ENCODE measurements at places on chromosomes 1 and 21. TPM values are rescaled to one million over a fixed set of nuclear protein-coding genes. Genes with fewer than 3 reads are reported as not detected.

DNA sequence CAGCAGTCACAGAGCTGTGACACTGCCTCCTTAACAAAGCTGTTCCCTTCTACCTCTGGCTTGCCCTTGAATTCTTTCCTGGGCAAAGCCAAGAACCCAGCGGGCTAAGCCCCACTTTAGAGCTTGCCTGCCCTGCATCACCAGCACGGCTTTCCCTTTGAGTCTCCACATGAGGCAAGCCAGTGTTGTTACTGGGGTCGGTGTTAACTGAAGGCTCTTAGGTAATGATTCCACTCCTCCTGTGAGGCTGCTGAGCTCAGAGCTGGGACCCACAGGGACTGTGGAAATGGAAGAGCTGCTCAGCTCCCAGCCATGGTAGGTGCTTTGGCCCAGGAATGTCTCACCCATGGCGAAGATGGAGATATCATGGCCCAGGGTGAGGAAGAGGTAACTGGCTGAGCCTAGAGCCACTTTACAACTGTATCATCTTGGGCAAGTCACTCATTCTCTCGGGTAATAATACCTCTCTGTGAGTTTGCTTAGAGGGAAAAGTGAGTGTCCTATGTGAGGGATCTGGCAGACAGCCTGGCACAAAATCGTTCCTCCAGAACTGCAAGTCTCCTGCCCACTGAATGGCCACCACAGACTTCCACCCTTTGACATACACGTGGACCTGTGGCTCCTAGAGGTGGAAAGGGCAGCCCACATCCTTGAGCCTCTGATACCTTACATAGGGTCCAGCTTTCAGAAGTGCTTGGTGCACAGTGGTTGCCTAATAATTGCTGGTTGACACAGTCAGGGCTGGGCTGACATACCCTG, 654.1 kb downstream of the PTPRU start:
- no peak for DNase-seq

DNA sequence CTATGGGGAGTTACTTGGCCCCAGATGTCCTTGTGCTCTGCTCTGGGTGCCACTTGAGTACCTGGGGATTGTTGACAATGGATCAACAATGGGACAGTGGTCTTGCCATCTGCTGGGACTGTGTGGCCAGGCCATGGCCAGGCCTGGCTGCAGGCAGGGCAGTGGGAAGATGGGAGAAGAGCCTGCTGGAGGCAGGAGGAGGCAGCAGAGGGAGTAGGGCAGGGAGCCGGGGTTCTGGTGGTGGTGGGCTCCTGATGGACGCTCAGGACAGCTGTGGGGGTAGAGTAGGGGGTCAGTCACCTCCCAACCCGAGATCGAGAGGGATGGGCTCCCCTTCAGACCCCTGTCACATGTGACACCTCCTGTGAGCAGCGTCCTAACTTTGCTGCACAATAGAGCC, 81.0 kb downstream of the ARHGEF10L start:
- DNase-seq: no peak

ELAPOR1 gene
- 1.7 TPM for total RNA-seq

- DNase-seq: no peak
Observed at GRCh38 chr1:107879346-107879745, 85.6 kb downstream of the VAV3 start.

DNA sequence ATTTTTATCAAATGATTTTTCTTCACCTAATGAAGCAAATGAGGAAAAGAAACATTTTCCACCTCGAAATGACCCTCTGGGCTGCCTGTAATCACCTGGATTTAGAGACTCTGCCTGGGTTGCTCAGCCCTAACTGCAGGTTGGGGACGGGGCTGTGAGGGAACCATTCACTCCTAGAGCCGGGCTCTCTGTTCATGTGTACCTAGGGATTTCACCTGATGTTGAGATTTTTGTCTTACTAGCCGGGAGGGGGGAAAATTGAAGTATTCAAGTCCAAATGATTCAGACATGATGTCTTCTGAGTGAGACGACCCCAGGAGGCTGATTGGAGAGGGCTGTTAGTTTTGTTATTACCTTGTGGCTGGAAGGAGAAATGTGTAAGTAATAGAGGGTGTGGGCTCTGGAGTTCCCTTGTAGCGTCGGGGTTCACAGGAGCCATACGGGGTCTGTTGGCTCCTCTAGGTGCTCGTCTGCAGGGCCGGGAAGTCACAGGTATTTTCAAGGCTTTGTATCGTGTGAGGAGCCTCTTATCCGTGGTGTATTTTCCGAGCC, 42.3 kb upstream of the PWP2 start:
- no peak for DNase-seq

DNA sequence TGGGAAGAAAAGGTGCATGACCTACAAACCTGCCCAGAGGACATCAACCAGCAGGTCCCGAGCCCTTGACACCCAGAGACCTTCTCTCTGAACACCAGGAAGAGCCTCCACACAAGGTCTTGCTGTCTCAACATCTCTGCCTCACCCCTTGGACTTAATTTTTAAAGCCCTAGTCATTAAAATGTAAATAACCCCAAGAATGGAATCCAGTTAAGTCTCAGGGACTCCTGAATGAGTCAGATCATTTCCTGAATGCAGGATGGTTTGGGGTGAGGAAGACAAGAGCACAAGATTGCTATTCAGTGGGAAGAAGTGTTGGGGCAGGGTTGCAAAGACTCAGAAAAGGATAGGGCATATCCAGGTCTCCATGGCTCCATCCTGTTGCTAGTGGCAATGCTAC, 17.8 kb upstream of the GRIK3 start:
- no peak for DNase-seq

GRCh38 chr1:243568793-243569192, 281.2 kb downstream of the AKT3 start:
- no peak for DNase-seq

- no peak for DNase-seq
Observed at GRCh38 chr1:203627398-203627797, 766 bp downstream of the ATP2B4 start.

DNA sequence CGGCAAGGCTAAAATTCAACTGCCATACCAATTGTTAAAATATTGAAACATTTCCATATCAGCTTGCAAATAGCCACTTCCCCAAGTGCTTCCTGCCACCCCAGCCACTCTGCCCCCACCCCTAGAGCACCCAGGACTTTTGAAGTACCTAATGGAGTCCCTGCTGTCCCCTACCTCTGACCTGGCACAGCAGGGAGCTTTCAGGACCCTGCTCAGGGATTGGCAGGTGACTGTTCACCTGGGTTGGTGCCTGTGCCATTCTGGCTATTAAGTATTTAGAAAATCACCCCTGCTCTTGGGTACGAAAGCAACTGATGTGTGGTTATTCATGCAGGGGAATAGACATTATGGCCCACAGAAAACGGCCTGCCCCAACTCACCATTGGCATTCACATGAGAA, 9.1 kb upstream of the HPCAL4 start:
- DNase-seq: no peak

DNA sequence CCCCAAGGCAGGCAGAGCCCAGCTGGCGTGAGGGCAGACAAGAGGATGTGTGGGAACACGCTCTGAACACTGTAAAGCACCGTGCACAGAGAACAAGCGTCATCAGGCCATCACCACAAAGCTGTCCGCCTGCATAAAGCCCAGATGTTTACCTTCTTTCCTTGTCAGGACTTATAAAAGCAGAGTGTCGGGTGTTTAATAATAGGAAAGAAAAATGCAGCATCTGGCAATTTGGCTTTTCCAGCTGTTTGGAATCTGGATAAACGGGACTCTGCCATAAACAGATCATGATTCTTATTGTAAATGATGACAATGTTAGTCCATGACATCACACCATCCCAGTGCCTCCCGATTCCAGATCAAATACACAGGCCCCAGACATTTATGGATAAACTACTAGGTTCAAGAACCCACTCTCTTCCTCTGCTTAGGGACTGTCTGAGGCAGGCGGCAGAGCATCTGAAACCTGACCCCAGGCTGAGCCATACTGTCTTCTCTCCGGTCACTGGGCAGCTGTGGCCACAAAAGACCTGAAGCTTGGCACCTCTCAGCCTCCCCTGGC, 4.2 kb downstream of the GLIS1 start:
- DNase-seq: no peak

- no peak for DNase-seq
Observed at GRCh38 chr1:29645586-29645985, 409.3 kb downstream of the PTPRU start.

DNA sequence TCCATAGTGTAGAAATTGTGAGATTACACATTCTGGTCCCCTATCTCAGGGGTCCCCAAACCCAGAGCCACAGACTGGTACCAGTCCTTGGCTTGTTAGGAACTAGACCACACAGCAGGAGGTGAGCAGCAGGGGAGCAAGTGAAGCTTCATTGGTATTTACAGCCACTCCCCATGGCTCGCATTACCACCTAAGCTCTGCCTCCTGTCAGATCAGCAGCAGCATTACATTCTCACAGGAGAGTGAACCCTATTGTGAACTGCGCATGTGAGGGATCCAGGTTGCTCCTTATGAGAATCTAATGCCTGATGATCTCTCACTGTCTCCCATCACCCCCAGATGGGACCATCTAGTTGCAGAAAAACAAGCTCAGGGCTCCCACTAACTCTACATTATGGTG, 229.7 kb upstream of the IRF2BP2 start:
- DNase-seq: no peak

LRRN2 gene
- total RNA-seq: not detected

ZSWIM5 gene
- 1.7 TPM for total RNA-seq

DISP3 gene
- 2.3 TPM for total RNA-seq

LRRC3 gene
- total RNA-seq: 3.8 TPM

DNA sequence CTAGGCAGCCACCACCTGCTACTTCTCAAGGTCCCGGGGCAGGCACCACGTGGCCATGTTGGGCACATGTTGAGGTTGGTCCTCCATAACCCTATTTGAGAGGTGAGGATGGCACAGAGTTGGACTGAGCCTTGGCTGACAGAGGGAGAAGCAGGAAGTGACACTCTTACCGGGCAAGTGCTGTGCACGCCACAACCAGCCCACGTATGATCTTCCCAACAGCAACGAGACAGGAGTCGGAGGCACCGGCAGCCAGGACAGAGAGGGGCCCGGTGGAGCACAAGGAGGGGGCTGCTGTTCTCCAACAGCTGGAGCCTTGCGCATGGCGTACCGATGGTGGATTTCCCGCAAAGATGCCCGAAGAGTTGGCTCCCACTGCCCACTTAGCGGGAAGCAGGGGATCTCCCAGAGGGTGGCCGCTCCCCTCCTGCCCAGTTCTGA, 3.4 kb downstream of the CLEC20A start:
- DNase-seq: no peak

FCRL2 gene
- 81.0 TPM for total RNA-seq

LPAR3 gene
- total RNA-seq: 0.36 TPM

GRCh38 chr1:25128121-25128621, 104.1 kb downstream of the SYF2 start:
- no peak for DNase-seq

DNA sequence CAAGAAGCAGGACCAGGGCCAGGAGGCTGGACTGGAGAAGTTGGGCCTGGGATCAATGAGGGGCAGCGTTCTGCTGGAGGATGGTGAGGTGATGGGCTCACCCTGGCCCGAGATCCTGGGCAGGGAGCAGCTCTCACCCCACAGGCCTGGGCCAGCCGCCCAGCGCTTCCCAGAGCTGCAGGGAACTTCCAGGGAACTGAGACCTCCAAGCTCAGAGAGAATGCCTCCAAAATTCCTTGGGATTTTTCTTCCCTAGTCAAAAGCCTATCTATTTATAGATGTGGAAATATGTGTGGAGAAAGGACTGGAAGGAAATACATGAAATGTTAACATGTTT, 121.2 kb downstream of the SPSB1 start:
- no peak for DNase-seq

GRCh38 chr1:91769742-91770141, 116.2 kb downstream of the TGFBR3 start:
- DNase-seq: no peak

SRGAP2 gene
- total RNA-seq: 88.5 TPM

GRCh38 chr1:70528590-70529333, 117.7 kb downstream of the CTH start:
- DNase-seq: peak; percentile 19

FDPS gene
- total RNA-seq: 128 TPM

DNA sequence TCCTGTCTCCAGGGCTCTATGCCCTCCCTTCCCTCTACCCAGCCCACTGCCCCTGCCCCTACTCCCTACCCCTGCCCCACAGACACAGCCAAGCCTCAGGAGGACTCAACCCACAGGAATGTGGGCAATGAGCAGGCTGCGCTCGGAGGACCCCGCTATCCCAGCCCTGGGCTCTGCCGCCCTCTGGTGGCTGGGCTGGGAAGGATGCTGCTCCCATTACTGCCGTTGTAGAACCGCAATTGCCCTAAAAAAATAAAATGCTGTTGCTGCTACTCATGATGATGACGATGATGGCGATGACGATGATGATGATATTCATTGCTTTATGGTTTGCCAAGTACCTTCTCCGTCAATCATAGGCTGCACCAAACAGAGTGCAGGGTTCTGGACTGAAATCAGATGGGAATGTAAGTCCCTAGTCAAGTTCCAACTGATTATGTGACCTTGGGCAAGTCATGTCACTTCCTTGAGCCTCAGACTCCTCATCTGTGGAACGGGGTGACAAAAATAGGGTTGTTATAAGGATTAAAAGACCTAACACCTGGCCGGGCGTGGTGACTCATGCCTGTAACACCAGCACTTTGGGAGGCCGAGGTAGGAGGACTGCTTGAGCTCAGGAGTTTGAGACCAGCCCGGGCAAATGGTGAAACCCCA, 24.6 kb downstream of the ARHGEF19 start:
- peak; percentile 81 for DNase-seq

BARHL2 gene
- not detected for total RNA-seq

NKAIN1 gene
- total RNA-seq: not detected

- DNase-seq: no peak
Observed at GRCh38 chr1:241440904-241441303, 78.7 kb downstream of the FH start.

DNA sequence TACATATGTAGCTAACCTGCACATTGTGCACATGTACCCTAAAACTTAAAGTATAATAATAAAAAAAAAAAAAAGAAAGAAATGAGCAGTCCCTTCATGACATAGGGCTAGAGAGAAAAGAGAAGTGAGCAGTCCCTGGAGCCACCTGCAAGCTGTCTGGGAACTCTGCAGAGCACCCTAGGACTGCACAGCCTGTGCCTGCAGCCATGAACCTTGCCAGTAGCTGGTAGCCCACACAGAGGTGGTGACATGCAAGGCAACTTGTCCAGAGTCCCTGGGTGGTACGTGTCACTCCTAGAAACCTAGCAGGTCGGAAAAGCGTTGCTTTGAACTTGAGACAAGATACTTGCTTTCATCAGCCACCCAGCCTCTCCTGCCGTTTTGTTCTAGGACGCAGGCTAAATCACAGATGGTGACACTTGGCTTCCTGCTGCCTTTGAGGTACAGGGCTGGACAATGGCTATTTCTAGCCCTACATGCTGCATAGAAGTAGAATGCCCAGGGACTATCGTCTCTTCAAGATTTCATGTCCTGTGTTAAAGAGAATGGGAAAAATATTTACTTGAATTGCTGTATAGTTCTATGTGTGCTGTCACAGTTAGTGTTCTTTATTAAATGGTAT, 260.9 kb downstream of the LTN1 start:
- no peak for DNase-seq

DNA sequence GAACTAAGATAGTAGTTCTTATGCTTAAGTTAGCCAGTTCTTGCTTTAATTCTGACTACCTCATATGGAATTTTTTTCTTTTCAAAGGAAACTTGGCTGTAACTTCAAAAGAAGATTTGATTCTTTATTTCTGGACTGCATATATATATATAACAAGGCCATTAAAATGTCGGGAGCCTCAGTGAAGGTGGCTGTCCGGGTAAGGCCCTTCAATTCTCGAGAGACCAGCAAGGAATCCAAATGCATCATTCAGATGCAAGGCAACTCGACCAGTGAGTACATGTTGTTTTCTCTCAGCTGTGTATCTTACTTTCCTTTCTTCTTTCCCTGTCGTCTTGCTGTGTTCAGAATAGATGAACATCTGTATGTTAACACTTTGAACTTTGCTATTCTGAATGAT, 21.8 kb downstream of the KIF1B start:
- no peak for DNase-seq

PIK3R3 gene
- total RNA-seq: 0.78 TPM
